ENCODE measurements at places on chromosomes 16 and 17.

DNA sequence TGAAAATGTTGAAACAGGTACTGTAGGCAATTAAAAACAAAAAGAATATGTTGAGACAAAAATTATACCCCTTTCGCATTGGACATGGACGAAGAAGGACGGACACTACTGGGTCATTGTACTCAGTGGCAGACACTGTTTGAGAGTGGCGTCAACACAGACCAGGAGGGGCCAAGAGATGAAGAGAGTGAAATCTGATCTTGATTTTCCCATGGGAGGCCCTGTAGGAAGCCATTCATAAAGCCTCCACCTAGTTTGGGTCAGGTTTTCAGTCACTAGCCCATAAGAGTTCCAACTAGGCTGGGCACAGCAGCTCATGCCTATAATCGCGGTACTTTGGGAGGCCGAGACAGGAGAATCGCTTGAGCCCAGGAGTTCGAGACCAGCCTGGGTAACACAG, 23.6 kb upstream of the SMURF2 start:
- no peak for DNase-seq

- no peak for DNase-seq
Observed at GRCh38 chr17:67542219-67543114, 165.4 kb downstream of the PITPNC1 start.

GRCh38 chr16:4298761-4299522, 16.9 kb upstream of the GLIS2 start:
- DNase-seq = no peak

DNA sequence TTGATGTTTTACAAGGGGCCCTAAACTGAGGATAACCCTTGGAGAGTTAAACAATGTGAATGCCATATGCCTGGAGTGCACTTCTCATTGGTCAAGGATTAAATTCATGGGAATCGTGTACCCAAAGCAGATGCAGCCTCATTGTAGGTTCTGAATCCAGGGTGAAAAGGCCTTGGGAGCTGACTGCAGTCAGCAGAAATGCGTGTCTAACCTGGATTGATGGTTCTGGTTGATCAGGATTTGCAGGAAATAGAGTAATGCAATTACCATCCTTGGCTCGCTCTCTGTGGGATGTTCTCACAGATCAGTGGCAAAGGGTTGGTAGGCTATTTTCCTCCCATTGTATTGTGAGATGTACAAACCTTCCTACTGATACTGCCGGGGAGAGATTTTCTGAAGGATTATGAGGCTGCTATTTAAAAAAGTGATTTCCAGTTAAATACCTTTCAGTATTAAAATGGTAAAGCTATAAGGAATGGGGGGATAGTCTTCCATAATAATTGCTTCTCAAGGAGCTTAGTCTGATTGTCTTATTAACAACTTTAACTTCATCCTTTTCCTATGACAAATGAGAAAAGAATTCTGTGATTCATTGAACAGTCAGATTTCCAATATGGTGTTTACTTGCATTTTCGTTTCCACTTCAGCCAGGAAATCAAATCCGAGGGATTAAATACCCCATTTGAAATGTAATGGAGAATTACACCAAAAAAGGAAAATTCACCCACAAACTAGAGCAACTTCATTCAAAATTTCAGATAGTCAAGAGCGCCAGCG, 1028.1 kb upstream of the EEF2KMT start:
- no peak for DNase-seq

- no peak for DNase-seq
Observed at GRCh38 chr16:73019457-73020362, 28.2 kb downstream of the ZFHX3 start.

DNA sequence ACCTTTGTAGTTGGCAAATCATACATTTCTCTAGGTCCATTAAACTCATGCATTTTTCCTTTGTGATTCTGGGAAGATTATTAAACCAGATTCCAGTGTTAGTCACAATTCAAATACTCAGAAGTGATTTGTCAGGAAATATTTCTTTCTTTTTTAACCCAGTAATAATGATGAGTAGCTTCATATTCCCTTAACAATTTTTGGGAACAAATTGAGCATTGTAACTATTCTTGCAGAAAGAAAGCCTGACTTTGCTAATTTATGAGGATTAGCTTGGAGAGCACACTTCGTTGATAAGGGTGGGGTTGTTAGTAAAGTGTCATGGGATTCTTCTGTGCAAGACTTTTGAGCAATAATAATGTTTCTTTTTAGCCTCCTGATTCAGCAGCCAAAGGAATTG, 18.7 kb upstream of the KRT24 start:
- DNase-seq = no peak
